Activated naive CD4-positive, alpha-beta T cell treated with Interleukin-2 at 50 U/mL for 16 hours (primary cell): ENCODE measurements at places on chromosomes 11 and 22.
A peak's percentile ranks its signal among the peaks of the same experiment; 100 is the strongest.

DNA sequence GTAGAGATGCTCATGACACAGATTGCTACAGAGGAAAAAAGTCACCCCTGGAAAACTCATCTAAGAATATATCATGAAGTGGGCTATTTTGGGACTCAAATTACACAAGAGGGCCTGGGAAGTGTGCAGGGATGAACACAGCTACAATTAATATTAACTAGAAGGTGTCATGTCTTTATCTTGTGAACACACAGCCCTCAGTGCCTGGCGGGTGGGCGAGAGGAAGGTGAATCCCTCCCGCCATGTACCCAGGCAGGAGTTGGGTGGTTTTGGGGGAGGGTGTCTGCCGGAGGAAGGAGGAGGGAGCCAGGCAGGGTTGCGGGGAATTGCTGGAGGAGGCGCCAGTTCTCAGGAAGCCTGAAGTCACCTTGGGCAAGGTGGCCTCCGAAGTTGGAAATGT, 5.1 kb upstream of the FAM83F start:
- DNase-seq = no peak

DNA sequence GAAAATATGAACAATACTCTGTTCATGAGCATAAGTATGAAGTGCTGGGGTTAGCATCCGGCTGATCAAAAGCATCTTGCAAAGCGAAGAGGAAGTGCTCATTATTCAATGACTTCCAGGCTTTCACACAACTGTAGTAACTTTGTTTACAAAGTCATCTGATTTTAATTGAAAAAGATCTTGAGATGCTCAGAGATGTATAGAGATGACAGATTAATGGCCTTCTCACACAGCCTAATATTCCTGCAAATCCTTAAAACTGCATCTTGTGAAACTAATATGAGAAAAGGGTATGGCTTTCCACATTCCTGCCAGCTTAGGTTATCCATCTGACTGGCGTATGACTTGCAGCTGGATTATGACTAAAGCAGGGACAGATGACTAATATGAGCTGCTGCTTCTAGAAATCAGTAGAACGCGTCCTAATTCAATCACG, 125.4 kb downstream of the CASP12 start:
- no peak for DNase-seq

DNA sequence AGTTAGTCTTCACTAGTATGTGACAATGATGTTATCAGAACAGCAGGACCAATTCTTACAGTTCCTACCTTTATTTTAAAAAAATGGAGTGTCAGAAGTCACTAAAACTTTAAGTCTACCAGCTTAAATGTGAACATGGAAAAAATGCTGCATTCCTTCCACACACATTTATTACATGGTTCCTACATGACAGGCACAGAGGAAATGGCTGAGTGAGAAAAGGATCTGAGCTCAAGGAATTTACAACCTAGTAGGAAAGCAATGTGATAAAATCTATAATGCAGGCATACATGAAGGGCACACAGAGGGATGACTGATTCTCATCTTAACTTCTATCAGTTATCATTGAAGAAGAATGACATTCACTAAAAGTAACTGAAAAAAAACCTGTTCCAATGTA, 23.0 kb downstream of the CLDN25 start:
- DNase-seq = no peak

- DNase-seq = no peak
Measured at GRCh38 chr22:50698546-50698945, 25.9 kb downstream of the SHANK3 start.

- DNase-seq = no peak
Measured at GRCh38 chr22:31501738-31502137, 5.4 kb downstream of the SFI1 start.

DNA sequence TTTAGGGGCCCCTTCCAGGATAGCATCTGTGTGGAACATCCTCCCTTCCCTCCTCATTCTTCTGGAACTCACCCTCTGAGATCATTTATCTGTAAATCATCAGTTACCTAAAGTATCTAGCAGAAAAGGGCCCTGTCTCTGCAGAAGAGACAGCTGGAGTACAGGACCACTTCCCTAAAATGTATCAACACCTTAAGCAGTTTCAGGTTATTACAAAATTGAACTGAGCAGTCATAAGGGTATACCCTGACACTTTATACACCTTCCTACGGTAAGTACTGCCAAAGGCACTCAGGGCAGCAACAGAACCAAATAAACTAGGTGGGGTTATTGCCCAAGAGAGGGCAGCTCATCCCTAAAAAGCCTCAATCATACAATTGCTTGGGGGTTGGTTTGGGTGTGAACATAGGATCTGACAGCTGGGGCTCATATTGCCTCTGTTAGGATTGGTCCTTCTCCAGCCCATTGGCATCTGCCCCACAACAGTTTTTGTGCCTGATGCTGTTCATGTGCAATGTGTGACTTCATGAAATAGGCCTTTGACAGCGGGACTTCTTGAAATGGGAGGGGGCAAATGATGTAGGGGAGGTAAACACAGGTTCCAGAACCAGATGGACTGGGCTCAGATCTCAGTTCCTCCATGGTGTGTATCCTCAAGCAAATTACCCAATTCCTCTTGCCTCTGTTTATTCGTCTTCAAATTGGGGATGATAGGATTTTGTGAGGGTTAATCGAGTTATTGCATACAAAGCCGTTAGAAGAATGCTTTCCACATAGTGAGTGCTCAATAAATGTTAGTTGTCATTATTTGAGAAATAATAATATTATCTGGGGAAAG, 2.9 kb downstream of the POU2AF3 start:
- DNase-seq = no peak

GRCh38 chr22:45905326-45905923, 71.5 kb downstream of the WNT7B start:
- DNase-seq = no peak

GRCh38 chr22:28023774-28024173, 104.7 kb upstream of the PITPNB start:
- DNase-seq = no peak

DNA sequence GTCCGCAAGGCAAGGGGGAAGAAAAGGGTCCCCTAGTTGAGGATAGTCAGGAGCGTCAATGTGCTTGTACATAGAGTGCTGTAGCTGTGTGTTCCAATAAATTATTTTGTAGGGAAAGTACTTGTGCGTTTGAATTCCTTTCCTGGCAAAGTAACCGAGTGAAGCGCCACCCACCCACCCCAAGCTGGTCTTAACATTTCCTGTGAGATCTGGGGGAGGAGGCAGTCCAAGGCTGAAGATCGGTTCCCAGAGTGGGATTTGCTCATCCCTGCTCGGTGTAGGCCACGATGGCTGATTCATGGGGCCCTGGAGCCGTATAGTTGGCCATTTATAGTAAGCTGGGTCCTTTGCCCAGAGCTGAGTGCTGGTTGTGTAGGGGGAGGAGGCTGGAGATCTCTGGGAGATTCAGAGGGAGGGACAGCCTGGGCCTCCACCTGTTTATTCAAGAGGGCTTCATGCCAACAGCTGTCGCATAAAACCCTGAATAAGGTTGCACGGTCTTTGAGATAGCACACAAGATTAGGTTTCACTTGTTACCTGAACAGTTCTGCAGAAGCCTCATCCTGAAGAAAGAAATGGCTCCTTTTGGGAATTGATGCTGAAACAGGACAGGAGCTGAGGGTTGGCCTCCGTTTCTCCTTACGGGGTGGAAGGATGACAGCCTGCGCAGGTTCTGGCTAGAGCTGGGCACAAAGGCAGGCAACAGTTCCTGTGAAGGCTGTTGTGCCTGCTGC, 2.4 kb downstream of the ATF4 start:
- peak; percentile 27 for DNase-seq

DNA sequence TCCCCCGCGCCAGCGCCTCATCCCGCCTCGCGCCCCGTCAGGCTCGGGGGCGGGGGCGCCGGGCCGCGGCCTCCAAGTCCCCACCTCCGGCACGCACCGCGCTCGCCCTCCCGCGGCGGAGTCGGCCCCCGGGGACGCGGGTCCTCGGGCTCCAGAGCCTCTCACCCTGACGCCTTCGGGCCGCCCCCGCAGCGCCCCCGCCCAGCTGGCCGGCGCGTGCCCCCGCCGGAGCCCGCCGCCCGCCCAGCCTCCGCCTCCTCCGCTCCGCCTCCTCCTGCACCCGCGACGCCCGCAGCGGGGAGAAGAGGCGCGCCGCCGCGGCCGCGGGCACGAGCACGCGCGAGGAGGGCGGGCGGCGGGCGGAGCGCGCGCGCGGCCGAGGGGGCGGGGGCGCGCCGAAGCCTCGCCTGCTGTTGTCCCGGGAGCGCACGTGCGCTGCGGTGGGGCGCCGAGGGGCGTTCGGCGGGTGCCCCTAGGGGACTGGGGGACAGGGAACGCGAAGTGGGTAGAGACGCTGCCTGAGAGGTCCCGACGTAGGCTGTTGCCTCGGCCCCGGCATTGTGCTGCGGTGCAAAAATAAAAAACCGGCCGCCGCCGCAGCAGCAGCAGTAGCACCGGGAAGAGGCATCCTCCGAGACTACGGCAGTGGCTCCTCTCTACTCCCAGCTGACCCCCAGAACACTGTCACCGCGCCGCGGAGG, 87.4 kb upstream of the ARHGAP32 start:
- DNase-seq = peak; percentile 58

DNA sequence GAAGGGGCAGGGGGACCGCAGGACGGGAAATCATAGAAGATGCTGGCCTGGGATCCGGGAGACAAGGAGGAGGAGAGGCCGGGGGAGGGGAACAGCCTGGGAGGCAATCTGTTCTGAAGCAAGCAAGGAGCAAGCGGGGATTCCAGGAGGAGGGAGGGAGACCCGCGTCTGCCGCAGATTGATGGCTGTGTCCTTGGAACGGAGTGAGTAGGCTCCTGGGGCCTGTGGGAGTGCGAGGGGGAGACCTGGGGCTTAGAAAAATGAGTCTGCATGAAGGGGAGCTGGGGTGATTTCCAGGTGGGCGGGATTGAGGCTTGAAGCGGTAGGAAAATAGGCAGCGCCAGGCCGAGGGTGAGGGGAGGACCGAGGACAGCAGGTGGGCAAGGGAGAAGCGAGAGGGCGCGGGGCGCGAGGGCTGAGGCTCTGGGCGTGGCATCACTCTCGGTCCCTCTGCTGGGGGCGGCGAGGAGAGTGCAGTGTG, 1.6 kb upstream of the LRRC55 start:
- no peak for DNase-seq

GRCh38 chr11:31001427-31001826, 368.1 kb downstream of the DCDC1 start:
- no peak for DNase-seq

DNA sequence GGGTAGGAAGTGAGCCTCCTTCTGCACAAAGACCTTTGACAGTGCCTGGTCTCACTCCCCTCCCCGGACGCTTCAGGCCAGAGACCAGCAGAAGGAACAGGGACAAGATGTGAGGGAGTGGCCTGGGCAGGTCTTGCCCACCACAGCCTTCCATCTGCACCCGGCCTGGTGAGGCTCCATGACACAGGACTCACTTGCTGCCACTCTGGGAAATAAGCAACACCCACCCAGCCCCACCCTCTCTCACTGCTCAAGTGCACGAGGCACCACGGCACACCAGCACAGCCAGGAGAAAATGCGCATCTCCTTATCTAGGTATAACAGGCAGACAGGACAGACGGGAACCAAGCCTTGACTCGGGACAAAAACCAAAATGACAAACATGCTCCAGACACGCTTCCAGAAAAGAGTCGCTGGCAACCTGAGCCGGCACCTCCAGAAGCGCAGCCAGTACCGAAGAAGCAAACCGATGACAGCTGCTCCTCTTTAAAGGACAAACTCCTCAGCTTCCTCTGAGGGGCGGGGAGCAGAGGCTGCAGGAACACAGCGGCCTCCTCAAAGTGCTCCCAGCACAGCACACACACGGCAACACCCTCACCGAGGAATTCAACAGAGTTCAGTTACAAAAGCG, 41.7 kb downstream of the BRD1 start:
- no peak for DNase-seq

GRCh38 chr22:24703101-24703500, 71.4 kb downstream of the PIWIL3 start:
- no peak for DNase-seq

DNA sequence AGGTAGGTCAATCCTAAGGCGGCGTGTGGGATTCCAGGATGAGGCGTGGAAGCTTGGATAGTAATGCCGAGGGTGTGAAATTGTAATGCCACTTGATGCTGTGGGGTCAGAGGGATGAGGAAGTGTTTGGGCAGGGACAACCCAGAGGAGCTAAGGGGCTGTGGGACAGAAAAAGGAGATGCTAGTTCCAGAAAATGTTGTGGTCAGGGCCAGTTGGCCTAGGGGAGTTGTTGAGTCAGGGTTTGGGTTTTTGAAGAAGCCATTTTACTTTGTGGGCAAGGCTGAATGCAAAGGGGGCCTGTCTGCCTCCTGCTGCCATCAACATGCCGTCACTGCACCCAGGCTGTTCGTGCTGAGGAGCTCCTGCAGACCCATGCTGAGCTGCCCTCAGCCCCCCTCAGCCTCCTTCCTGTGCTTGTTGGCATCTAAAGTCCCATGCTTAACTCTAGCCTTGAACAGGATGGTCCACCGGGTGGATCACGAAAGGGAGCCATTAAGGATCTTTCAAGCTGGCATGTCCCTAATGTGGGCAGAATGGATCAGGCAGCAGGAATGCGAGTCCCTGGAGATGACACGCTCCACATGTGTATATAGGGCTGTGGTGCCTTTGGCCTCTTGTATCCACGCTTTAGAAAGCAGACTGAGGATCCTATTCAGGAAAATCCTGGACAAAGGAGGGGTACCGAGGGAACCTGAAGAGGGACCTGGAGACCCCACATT, 2.1 kb downstream of the C11orf16 start:
- no peak for DNase-seq

- peak; percentile 22 for DNase-seq
Measured at GRCh38 chr11:76166314-76166713, 40.0 kb downstream of the WNT11 start.

GRCh38 chr11:1557904-1558774, 13.9 kb downstream of the DUSP8 start:
- DNase-seq = no peak

GRCh38 chr22:32541481-32541880, 66.9 kb downstream of the FBXO7 start:
- DNase-seq = no peak

- peak; percentile 0 for DNase-seq
Measured at GRCh38 chr11:204587-205109, 2.6 kb downstream of the BET1L start.

GRCh38 chr11:43689167-43689566, 8.6 kb downstream of the HSD17B12 start:
- no peak for DNase-seq

DNA sequence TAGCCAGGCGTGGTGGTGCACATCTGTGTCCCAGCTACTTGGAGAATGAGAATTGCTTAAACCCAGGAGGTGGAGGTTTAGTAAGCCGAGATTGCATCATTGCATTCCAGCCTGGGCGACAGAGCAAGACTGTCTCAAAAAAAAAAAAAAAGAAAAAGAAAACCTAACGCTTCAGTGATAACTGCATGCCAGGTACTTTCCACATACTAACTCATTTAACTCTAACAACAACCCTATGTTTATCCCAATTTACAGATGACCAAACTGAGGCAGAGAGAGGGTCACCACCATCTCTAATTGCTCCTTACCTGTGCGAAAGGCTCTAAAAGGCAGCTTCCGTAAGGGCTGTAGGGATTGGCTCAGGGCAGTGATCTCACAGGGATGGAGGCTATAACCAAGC, 11.6 kb downstream of the PISD start:
- DNase-seq = no peak
